ENCODE measurements at places on chromosomes 1 and 21.

- DNase-seq = no peak
These were observed 35.0 kb downstream of the ESRRG start for GRCh38 chr1:216688127-216688657.

GRCh38 chr1:64129701-64130100, 73.7 kb upstream of the UBE2U start:
- DNase-seq = no peak

GRCh38 chr1:3610527-3611169, 660 bp downstream of the MEGF6 start:
- DNase-seq = no peak

DNA sequence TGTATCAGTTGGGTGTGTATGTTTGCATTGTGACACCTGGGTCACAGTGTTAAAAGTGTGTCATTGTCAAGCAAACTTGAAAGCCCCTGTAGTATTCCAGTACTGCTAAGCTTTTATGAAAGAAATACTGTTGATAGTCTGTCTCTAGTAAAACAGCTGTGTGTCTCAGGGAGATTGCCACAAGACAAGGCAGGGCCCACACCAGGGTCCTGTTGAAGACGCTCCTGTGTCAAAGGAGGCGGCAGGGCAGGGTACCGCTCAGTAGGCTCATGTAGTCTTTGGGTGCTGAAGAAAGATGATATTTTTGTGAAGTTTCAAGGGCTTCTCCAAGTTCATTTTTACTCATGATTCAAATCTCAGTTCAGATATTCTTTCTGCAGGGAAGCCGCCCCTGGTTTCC, 132.5 kb downstream of the GALNT2 start:
- DNase-seq = no peak

- DNase-seq = no peak
These were observed 51.3 kb downstream of the PTGS2 start for GRCh38 chr1:186628910-186629309.

- DNase-seq = no peak
These were observed at the start of gene JAM2 for GRCh38 chr21:25638660-25639550. JAM2 (plus strand) TSS chr21:25639258; CDS start chr21:25639822, 564 bp downstream.

- no peak for DNase-seq
These were observed 40.6 kb downstream of the LRRC3 start for GRCh38 chr21:44495611-44496563.

DNA sequence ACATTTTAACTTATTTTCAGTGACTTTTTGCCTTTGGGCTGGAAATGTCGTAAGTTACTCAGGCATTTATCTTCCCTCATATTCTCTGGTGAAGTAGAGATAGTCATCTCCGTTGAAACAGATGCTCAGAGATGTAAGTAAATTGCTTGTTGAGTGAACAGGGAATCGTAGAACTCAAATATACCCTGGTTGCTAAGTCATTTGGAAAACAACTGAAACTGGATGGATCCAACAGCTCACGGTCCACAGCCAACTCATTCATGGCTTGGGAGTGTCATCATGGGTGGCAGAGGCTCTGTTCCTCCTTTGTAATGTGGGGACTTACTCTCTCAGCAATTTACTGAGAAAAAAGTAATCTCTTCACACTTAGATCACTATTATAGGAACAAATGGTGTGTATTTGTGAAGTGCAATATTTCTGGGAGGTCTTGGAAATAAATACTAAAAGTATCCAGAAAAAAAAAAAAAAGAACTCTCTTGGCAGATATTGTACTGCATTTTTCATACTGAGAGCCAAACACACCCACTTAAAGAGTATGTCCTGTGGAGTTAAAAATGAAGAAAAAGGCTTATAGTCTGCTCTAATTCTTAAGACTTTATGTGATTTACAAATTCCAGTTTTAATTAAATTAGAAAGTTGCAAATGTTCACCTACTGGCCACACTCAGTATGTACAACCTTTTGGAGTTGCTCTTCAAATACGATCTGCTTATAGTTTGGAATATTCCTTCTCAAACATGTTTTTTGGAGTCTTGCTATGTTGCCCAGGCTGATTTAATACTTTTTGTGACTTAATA, 107.4 kb downstream of the LEPR start:
- no peak for DNase-seq

DNA sequence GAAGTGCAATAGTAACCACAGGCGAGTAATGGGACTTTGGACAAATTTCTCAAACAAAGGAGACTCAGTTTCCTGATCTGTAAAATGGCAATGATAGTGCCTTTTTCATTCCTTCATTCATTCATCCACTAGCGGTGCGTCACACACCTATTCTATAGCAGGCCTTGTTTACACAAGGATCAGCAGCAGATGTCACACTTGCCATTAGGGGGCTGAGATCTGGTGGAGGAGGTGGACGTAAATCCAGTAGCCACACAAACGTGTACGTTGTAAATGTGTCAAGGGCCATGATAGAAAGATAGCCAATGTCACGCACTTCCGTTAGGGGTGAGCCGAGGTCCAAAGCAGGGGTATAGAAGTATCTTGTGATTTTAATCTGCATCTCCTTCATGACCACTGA, 34.2 kb downstream of the SERINC2 start:
- DNase-seq = no peak

- DNase-seq = no peak
These were observed 24.2 kb downstream of the CAMTA1 start for GRCh38 chr1:6809461-6809860.

DNA sequence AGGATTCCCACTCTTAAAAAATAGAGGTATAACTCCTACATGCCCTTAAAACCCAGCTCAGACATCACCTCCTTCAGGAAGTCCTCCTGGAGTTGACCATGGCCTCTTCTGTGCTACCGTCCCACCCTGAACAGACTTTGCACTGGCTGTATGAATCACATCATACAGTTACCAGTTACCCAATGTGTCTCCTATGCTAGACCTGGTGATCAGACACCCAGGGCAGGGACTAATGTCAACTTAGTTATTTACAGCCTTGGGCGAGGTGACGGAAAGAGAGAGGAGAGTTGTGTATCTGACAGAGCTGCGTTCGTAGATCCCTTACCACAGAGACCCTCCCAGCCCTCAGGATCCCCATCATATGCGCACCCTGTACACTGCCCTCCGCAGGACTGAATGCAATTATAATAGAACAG, 72.7 kb downstream of the SLC66A1 start:
- DNase-seq = no peak

GRCh38 chr1:240962086-240962485, 350.1 kb upstream of the GREM2 start:
- no peak for DNase-seq

DNA sequence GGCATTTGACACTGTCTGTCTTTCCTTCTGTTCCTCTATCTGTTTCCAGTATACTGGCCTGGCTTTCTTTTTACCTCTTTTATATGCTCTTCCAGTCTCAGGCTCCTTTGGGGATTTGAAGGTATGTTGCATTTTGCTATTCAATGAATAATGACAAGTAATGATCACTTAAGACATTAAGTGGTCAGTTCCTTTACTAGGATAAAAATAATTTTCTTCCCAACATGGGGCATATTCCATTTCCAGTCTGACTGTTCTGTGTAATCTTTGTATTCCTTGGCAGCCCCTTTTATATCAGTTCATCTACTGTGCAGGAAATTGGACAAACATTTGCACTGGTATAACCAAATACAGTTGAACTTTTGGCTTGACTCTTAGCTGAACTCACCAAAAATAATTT, 15.6 kb downstream of the METTL18 start:
- no peak for DNase-seq

GRCh38 chr21:35226968-35227744, 178.1 kb upstream of the RUNX1 start:
- peak; percentile 50 for DNase-seq

DNA sequence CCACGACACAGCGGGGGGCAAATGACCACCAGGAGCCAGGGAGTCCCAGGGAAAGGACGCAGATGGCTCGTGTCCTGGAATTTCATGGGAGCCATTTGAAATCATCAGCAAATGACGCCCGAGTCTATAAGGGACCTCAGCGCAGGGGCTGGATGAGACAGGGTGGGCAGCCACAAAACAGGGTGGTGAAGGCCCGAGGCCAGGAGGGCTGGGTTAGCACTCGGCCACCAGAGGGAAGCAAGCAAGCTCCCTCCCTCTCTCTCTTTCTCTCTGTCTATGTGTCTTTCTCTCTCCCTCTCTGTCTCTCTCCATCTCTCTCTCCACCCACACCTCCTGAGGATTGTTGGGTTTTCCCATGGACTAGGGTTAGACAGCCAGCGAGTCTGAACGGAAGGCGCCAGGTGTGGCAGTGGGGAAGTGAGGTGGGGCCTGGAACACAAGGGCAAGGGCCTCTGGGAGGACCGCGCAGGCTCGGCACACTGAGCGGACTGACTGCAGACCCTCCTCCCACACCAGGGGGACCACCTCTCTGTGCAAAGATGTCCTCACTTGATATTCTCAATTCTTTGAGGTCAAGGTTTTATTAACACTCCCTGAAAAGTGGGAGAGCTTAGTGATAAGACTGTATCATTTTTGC, 73.8 kb upstream of the TMPRSS2 start:
- DNase-seq = no peak

DNA sequence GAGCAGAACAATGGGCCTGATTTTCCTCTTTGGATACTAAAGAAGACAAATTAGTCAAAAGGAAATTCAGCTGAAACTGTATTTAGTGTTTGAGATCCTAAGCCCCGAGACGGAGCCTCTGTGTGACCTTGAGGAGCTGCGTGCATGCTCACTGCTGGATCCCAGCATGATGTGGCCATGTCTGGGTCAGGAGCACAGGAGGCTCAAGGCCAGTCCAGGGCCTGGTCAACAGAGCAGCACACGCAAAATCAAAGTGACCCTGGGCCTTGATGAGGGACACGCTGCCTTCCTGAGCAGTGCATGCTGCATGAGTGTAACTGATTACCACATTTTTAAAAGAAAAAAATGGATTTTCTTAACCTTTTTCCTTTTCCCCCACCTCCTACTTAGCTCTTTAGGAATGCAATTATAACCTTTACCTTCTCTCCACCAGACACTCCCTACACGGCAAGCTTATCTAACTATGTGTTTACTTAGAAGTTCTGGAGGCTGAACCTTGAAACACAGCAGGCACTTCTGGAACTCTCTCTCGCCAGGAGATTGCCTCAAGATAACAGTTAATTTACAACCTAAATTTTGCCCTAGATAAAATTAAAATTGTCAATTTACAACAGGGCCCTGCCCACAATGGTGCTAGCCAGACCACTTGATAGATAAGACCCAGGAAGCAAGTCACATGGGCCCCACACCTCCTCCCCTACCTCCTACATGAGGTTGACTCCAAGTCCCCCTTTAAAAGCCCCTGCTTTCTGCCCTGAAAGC, 144.6 kb downstream of the LRIG2 start:
- DNase-seq = no peak

- no peak for DNase-seq
These were observed at the start of gene NTMT2 for GRCh38 chr1:170145770-170146676. NTMT2 (plus strand) TSS chr1:170145959; CDS start chr1:170146108, 149 bp downstream.

DNA sequence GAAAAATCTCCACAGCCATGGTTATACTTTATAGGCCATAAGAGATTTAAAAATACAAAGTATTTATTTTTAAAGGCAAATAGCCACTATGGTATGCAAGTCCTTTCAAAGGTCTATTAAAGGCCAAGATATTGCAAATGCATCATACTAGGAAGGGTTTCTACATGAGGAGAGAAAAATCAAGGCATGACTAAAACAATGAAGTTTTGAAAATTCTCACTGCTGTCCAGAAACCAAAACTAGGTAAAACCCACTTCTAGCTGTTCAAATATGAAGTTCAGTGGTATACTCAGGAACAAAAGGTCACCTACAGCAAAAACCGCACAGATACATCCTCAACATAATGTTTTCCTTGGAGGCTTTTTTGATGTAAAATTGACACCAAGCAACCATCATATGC, 75.0 kb downstream of the EPS15 start:
- no peak for DNase-seq

GRCh38 chr1:1088801-1089680, 14.9 kb upstream of the RNF223 start:
- DNase-seq = no peak

DNA sequence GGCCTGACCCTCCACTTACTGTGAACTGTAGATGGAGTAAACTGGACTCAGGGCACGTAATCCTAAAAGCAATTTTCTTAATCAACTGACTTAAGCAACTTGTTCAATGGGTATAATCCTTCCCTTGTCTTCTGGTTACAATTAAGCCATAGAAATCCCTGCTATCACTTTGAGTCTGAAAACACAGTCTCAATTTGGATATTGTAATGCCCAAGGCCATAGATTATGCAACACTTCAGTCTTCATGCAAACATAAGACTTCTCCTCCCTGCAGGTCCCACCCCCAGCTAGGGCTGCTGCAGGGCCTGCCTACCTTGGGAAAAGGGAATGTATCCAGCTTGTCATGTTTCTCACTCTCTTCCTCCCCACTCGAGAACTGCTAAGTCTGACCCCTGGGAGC, 6.2 kb upstream of the SLC5A9 start:
- DNase-seq = no peak

DNA sequence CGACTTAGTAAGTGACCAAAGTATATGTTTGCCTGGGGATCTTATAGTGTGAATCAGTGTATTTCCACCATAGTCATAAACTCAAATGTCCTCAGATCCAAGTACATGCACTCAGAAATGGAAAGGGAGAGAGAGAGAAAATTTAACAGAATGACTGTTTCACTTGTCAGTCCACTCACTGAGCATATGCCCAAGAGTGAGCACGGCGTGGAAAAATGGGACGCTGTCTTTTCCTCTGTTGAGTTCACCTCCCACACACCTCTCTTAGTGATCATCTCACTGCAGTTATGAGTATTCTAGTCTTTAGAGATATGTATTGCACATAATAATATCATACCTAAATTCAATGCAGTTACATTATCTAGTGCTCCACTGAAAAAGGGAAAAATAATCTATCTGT, 156.8 kb upstream of the PRMT6 start:
- no peak for DNase-seq

- DNase-seq = no peak
These were observed 29.0 kb upstream of the CTBS start for GRCh38 chr1:84603223-84603622.

- no peak for DNase-seq
These were observed 35.9 kb downstream of the HEATR1 start for GRCh38 chr1:236568285-236568894.

DNA sequence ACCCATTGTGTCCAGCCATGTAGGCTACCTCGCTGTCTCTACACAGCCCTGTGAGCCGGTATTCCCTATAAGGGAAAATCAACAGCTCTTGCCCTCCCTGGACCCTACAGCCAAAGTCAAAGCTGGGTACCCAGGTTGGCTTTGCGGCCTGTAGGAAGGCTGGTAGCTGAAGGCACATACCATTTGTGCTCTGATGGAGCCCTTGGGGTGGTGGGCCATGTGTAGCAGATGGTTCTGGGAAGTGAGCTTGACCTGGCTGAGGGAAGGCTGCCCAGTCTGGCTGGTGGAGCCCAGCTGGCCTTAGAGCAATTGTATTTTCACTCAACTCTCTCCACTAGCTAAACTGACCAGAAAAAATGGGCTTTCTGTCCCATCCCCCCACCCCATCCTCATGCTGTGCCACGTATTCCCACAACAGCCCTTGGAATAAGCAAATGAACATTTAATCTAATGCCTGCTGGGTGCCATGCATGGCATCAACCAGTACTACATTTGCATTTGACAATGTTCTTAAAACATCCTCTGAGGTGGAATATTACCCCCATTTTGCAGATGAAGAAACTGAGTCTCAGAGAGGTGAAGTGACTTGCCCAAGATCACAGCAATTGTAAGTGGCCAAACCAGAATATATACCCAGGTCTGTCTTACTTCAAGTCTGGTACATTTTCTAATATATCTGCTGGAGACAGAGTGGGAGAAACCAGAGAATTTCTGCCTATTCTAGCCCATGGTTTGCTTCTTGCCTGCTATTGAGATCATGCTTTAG, 56.8 kb downstream of the NDUFS5 start:
- DNase-seq = no peak

- DNase-seq = no peak
These were observed 24.8 kb downstream of the NOS1AP start for GRCh38 chr1:162094271-162094670.

GRCh38 chr1:24575905-24576587, 20.2 kb downstream of the NCMAP start:
- no peak for DNase-seq
